NCI-H2171 (cell line): ENCODE measurements at places on chromosomes 12 and 14.

- no peak for DNase-seq
Observed at GRCh38 chr12:33052141-33053051, 155.8 kb upstream of the PKP2 start.

GRCh38 chr12:4117386-4118016 is 156.1 kb upstream of the CCND2 start:
- no peak for DNase-seq

GRCh38 chr14:59634617-59635016 is 58.0 kb upstream of the CCDC175 start:
- DNase-seq = no peak

DNA sequence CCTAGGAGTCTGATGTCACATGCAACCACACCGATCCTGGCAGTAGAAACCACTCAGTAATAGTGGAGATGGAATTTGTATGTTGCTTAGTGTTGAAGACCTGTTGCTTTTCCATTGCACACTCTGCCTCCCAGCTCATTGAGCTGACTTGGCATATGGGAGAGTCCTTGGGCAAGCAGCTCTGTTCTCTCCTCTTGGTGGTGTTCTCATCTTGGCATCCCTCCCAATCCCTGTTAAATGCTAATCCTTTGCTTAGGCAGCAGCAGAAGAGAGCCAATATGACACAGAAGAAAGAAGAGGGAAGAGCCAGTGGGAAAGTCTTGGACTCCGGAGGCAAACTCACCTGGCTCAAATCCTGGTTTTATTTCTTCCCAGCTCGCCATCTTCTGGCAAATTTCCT is 178.0 kb upstream of the CAND1 start:
- no peak for DNase-seq

DNA sequence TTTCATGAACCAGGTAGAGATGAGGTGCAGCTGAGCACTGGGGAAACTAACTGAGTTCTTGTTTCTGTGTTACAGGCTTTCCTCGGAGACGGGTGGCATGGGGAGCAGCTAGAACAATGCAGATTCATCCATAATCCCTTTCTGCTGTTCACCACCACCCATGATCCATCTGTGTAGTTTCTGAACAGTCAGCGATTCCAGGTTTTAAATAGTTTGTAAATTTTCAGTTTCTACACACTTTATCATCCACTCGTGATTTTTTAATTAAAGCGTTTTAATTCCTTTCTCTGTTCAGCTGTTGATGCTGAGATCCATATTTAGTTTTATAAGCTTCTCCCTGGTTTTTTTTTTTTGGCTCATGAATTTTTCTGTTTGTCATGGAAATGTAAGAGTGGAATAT is 19.9 kb downstream of the MAP3K12 start:
- no peak for DNase-seq

DNA sequence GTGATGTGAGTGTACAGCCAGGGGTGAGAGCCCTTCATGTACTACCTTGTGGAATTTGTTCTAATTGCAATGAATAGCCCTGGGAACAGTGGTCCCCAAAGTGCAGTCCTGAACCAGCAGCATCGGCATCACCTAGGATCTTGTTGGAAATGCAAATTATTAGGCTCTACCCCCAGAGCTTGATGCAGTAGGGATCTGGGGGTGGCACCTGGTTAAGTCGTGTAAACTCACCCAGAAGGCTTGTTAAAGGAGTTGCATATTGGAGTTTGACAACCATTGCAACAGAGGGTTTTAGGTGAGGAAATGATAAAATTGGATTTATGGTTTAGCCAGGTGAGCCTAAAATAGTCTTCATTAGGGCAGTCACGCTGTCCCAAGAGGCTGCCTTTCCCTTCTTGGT is 73.2 kb downstream of the PLEKHG3 start:
- DNase-seq = no peak

GRCh38 chr14:82854131-82854530 is 1320.5 kb upstream of the SEL1L start:
- DNase-seq = no peak

DNA sequence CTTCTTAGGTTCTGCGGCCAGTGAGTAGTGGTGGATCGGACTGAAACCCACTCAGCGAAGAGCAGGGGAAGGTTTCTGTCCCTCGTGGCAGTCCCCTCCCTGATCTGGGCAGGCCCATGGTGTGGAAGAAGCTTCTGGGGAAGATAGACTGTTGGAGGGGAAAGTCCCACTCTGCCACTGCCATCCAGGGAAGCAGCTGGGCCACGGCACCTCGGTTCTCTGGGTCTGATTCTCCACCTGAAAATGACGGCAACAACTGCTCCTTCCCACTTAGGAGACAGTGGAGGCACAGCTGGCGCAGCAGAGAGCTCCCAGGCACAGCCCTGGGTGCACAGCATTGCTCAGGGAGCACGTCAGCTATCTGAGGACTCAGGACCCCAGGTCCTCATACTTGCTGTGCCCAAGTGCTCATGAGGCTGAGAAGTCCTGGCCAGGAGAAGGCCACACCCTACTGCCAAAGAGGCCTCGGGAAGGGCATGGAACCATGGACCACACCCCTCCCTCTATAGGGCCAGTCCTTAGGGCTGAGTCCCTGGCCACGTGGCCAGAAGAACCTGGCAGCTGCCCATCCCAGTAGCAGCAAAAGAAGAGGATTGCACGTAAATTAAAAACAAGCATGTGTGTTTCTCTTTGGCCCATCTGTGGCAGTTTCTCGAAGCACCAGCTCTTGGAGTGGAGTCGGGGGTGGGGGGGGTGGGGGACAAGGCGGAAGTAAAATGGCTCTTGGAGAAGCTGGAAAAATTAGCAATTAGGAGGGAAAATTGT is 85.3 kb upstream of the BCL11B start:
- DNase-seq = no peak

DNA sequence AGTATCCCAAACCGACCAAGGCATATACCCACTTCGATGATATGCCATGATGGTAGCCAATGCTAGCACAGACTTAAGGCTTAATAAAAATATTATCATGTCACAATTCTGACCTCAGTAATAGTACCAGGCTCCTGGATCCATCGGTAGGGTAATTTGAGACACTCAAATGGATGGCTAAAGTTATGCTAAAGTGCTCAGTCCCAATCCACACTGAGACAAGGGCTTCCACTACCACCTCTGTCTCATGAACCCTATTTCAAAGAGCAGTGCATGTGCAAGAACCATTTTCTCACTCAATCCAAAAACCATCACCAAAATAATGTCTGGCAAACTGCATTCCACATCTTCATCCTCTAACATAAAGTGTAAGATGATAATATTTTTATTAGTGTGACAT is 122.4 kb upstream of the KRR1 start:
- DNase-seq = no peak

GRCh38 chr12:30622509-30622908 is 73.2 kb downstream of the IPO8 start:
- DNase-seq = no peak

- DNase-seq = no peak
Observed at GRCh38 chr12:24861766-24862540, 86.9 kb downstream of the BCAT1 start.
